ENCODE measurements at places on chromosomes 16 and 17.

- no peak for DNase-seq
Measured at GRCh38 chr17:77961741-77962140, 3.2 kb downstream of the TNRC6C start.

DNA sequence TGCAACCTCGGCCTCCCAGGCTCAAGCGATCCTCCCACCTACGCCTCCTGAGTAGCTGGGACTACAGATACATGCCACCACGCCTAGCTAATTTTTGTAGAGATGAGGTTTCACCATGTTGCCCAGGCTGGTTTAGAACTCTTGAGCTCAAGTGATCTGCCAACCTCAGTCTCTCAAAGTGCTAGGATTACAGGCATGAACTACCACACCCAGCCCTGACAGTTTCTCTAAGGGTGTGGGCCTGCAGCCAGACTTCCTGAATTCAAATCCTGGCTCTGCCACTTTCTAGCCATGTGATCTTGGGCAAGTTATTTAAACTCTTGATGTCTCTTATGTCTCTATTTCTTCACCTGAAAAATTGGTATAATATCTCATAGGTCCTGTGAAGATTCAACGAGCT is 5.6 kb downstream of the CUEDC1 start:
- no peak for DNase-seq

GRCh38 chr17:78237401-78238012 is 6.1 kb downstream of the TMEM235 start:
- DNase-seq = no peak

GRCh38 chr16:73298562-73298961 is 250.6 kb upstream of the ZFHX3 start:
- DNase-seq = no peak

- no peak for DNase-seq
Measured at GRCh38 chr17:43712397-43712796, 46.2 kb downstream of the SOST start.

GRCh38 chr17:73182616-73183310 is 10.1 kb upstream of the COG1 start:
- DNase-seq = no peak

GRCh38 chr17:41962768-41963434 is 3.7 kb upstream of the CNP start:
- peak; percentile 62 for DNase-seq

GRCh38 chr17:1011760-1012735 is 15.1 kb downstream of the TIMM22 start:
- DNase-seq = no peak

GRCh38 chr17:40535924-40536294 is 29.4 kb downstream of the CCR7 start:
- DNase-seq = no peak

GRCh38 chr16:47258874-47259461 is 115.2 kb upstream of the NETO2 start:
- no peak for DNase-seq

DNA sequence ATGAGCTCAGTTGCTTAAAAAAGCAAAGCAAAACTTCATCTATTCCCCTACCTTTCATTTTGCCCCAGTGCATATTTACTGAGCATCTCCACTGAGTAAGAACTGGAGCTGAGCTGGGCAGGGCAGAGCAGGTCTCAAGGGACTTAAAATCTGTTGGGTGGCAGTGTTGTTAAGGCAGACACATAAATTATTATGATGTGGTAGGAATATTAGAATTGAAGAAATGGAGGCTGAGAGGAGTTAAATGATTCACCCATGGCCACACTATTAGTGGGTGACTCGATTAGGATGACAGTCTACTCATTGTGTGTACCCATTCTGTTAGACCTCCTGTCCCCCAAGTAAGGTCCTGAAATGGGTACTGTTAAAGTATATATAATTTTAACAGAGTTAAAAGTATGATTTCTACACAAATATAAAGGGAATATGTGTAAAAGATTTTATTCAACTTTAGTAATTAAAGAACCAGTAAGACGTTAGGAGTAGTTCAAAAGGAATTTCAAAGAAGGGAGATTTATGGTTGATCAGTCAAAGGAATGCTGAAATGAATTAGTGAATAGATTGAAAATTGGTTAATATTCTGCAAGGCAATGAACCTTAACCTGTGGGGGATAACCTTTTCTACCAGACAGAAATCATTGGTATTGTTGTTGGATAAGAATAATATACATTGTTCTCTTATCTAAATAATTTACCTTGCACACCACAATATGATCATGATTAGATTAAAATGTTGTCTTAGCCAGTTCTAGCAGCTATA is 17.5 kb downstream of the ITGB3 start:
- DNase-seq = no peak

GRCh38 chr17:73365906-73366623 is 54.3 kb upstream of the CDC42EP4 start:
- no peak for DNase-seq

GRCh38 chr16:46688654-46689364 is at the start of gene VPS35:
Gene VPS35, minus strand, starts transcription at chr16:46689178. Its CDS starts 45 bp downstream, at chr16:46689133.
- DNase-seq = peak; percentile 100

DNA sequence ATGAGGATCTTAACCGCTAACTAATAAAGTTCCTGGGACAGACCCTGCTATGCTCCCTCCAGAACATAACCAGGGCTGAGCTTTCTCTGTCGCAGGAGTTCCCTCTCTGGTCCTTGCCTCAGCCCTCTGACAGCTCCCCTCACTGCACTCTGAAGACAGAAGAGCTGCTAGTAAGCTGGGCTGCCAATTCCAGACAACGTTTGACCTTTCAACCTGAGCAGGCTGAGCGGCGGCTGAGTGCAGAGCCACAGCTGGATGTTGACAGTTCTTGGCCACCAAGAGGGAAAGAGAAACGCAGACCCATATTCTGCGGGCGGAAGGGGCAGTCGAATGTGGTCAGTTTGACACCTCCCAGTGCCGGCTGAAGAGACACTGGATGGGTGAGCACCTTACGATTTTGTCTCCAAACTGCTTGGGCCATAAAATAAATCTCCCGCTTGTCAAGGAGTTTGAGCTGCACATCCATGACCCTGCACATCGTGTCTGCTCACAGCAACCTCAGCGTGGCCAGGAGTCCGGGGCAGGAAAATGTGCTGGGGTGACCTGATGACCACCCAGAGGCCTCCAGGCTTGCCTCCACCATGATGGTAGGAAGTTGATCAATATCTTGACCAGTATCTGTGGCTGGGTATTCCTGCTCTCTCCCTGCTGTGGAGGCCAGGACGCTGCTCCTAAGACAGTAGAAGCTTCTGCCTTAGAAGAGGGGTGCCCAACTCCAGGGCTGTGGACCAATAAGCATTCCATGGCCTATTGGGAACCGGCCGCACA is 209.2 kb downstream of the PARN start:
- no peak for DNase-seq

DNA sequence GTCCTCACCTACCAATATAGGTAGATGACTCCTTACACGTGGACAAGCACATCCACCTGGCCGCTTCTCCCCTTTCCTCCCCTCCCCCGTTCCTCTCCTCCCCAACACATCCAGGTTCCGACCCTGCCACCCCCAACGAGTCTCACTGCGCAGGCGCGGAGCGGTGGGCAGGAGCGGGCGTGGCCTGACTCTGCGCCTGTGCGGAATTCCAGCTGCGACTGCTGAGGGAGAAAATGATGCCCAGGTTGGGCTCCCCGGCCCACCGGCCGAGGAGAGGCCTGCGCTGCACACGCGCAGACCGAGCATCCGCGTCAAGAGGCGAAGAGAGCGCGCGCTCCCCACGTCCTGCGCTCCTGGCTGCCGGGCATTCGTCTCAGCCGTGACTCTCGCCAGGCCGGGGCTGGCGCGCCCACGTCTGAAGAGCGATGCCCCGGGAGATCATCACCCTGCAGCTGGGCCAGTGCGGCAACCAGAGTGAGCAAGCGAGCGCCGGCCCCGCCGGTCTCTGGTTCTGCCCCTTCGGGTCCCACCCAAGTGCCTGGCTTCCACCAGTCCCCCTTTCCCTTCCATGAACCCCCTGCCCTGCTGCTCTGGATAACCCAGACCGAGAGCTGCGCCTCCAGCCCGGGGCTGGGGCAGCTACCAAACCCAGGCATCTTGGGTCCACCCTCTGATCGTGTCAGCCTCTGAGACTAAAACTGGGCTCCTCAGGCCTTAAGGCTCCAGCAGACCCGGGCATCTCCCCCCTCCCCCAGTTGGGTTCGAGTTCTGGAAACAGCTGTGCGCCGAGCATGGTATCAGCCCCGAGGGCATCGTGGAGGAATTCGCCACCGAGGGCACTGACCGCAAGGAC is at the start of gene TUBG2:
Gene TUBG2 (plus strand): TSS at position 206 of the 853 bp plus-strand sequence. CDS start 220 bp downstream, at position 426.
- peak; percentile 42 for DNase-seq

- no peak for DNase-seq
Measured at GRCh38 chr17:74268558-74268957, 5.5 kb upstream of the DNAI2 start.

DNA sequence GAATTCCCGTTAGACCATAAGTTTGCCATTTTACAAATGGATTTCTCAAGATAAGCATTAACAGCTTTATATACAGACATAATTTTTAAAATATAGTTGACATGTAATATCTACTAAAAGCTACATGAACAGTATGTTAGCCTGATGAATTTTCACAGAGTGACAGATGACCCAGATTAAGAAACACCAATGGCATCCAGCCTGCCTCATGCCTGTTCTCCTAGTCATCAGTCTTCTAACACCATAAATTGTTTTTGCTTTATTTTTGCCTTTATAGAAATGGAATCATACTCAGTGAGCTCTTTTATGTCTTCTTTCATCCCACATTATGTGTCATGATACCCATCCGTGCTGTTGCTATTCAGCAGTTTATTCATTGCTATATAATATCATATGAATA is 80.0 kb downstream of the ATF7IP2 start:
- DNase-seq = no peak

DNA sequence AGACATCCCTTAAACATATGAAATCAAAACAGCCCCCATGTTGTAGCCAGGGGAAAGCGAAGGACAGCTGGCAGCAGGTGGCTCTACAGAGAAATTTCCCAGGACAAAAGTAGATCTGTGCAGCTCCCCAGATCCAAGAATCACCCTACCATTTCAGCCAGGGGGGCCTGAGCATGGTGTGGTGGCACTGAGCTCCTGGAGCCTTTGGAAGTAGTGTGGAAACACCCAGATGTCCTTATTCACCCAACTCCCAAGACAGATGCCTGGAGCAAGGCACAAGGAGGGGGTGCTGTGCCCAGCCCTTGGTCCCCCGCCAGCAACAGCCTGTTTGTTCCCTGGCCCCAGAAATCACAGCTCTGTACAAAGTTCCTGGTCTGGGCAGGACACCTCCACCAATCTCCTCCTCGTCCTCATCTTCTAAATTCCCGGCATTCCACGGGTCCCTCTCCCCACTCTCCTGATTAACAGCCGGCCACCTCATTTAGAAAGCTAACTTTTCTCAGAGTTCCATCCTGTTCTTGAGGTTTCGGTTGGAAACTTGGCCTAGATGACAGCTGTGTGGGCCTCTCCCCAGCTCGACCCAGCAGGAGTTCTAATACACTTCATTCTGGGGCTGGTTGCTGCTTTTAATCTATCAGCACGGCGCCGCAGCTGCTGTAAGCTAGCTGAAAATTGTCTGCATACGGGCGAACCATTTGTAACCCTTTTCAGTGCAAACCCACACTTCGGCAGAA is 191.1 kb downstream of the C16orf78 start:
- DNase-seq = no peak

- no peak for DNase-seq
Measured at GRCh38 chr16:66363211-66363777, 3.2 kb upstream of the CDH5 start.

DNA sequence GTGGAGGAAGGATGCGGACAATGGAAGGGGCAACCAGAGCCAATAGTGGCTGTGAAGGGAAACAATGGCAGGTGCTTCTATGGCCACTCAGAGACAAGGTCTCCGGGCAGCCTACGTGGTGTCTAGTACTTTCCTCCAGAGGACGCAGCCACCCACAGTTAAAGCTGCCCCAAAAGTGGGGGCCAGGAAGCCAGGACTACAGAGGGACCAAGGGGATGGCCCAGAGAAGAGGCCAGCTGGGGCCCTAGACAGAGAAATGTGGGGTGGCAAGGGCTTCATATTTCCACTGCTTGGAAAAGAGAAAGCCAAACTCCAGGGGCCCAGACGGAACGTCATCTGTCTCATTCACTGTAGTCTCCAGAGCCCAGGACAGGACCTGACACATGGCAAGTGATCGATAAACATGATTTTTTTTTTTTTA is 837 bp upstream of the PER1 start:
- DNase-seq = no peak

DNA sequence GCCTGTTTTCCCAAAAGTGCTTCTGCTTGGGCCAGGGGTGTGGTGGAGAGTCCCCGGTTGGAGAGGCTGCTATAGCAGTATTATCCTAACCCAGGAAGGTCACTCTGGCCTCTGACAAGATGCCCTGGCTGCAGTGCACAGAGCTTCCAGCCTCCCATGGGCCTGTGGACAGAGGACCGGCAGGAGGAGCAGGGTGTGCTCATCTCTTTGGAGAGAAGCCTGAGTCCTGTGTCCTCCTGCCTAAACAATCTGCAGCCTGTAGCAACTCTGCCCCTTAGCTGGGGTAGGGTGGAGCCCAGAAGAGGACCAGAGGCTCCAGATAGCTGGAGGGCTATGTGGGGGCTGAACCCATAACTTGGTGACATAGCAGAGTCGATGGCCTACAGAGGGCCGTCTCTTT is 78.0 kb downstream of the MPRIP start:
- no peak for DNase-seq

- no peak for DNase-seq
Measured at GRCh38 chr17:179781-180380, 1.6 kb downstream of the DOC2B start.

DNA sequence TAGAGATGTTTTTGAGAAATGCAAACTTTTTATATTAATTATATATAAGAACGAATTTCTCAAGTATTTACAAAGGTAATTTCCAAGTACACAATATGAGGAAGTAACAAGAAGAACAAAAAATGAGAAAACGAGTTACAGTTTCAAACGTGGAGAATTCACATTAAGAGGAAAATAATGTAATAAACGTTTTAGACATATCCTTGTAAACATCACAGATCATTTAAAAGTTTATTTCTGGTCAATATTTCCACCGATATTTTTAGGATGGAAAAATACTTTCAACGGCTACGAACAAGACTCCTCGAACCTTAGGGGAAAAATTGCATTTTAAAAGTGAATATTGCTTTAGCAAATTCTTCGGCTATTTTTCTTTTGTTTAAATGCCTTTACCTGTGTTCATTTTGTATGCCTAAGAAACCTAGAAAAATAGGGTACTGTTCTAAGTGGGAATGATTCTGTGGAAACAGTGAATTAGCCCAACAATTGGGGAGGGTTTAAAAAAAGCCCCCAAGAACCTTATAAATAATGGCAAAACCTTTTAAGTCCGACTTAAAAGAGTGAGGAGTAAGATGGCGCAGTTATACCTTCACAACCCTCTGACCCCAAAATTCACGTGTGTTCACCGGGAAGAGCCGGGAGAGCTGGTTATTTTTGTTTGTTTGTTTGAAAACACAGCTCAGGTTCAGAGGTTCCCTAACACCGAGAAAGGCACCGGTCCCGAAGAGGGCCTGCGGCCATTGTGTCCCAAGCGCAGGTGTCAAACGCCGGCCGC is 3.3 kb downstream of the HNF1B start:
- no peak for DNase-seq
